ENCODE measurements at places on chromosomes 1 and 21. TPM values are rescaled to one million over a fixed set of nuclear protein-coding genes. Genes with fewer than 3 reads are reported as not detected.

- no peaks in the 10 kb centered on the region for H3K4me1 ChIP-seq
- no peak overlapping the region for H3K4me3 ChIP-seq
Measured at GRCh38 chr1:175520186-175520585, 223.2 kb downstream of the TNR start.

DNA sequence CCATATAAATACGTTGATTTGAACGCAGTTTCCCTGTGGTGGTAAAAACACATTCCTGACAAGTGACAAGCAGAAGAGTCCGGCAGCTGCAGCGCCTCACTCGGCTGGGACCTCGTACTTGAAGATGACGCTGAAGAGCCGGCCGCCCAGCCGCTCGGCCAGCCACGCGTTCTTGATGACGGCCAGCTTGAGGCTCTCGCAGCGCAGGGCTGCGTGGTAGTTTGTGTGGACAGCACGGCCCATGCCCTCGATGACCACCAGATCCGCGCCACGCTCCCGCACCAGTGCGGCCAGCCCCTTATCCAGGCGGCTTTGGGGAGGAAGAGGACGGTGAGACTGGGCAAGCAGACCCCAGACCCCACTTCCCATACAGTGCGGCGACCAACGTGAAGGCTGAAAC lies 17.6 kb downstream of the PANK4 start:
- no peaks in the 10 kb centered on the region for H3K27me3 ChIP-seq
- H3K27ac ChIP-seq, result no peak overlapping the region
- H3K4me3 ChIP-seq, result no peak overlapping the region
- H3K36me3 ChIP-seq, result peaks cover 59% of the 10 kb centered on the region
- H3K4me1 ChIP-seq, result no peaks in the 10 kb centered on the region

- peak; percentile 15 for DNase-seq
- H3K27me3 ChIP-seq, result no peaks in the 10 kb centered on the region
- no peak overlapping the region for H3K4me3 ChIP-seq
Measured at GRCh38 chr1:183090391-183091006, 67.3 kb downstream of the LAMC1 start.

DNA sequence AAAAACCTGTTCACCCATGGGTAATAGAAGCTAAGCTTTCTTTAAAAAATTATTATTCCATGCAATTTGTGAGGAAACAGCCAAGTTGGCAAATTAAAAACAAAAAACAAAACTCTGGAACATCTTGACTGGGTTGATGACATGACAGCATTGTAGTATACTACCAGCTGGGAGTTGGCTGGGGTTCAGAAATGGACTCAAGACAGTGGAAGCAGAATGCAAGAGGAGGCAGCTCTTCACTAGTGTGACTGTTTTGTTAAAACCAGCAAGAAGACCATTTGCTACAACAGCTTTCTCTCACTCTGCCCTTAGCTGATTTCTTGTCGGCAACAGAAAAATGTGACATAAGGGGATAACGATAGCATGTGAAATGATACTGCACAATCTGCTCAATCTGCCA lies 1298.9 kb upstream of the ADGRL4 start:
- no peak overlapping the region for H3K4me3 ChIP-seq
- no peak for DNase-seq
- no peak overlapping the region for H3K27ac ChIP-seq
- H3K36me3 ChIP-seq, result no peaks in the 10 kb centered on the region
- no peaks in the 10 kb centered on the region for H3K27me3 ChIP-seq

DNA sequence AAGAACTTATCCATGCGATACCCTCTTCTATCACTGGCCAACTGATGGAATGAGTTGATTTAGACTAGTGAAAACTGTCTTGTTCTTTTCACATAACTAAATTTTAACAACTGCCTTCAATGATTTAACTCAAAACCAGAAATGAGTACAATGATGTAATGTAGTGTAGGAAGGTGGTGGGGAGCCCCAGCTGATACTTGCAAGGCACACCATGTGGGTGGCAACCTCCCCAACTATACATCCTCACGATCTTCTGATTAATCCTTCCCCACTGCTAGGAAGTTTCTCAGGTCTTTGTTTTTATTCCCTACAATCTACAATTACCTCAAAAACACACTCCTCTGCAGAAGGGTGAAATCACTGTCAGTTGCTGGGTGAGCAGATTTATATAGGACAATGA lies 100.7 kb downstream of the KCTD3 start:
- no peak overlapping the region for H3K27ac ChIP-seq
- H3K4me1 ChIP-seq, result no peaks in the 10 kb centered on the region
- no peaks in the 10 kb centered on the region for H3K36me3 ChIP-seq
- H3K4me3 ChIP-seq, result no peak overlapping the region
- no peak for DNase-seq
- H3K27me3 ChIP-seq, result no peaks in the 10 kb centered on the region

Gene DNASE2B
- not detected for total RNA-seq

Gene SMCP
- total RNA-seq, result 2.6 TPM

Gene WDR64
- not detected for total RNA-seq

Measured in thyroid gland (tissue), 4 donors.